ENCODE measurements at places on chromosomes 1 and 21.

- DNase-seq = no peak
Measured at GRCh38 chr1:42680055-42680454, 2.2 kb upstream of the YBX1 start.

DNA sequence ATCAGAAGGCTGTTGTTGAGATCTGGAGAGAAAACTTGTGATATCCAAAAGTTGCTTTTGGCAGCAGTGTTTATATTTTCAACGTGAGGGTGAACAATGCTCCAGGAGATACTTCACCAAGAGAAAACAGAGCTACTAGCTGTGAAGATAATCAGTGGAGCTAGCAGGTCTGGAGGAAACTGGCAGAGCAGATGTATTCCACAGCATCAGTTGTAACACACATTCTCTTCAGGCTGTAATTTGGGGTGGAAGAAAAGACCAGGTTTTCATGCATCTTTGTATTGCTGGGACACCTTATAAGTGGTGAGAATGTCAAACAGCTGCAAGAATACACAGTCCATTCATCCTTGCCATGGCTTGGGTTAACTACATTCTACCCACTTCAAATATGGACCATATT lies 22.0 kb downstream of the AHCYL1 start:
- DNase-seq = no peak

DNA sequence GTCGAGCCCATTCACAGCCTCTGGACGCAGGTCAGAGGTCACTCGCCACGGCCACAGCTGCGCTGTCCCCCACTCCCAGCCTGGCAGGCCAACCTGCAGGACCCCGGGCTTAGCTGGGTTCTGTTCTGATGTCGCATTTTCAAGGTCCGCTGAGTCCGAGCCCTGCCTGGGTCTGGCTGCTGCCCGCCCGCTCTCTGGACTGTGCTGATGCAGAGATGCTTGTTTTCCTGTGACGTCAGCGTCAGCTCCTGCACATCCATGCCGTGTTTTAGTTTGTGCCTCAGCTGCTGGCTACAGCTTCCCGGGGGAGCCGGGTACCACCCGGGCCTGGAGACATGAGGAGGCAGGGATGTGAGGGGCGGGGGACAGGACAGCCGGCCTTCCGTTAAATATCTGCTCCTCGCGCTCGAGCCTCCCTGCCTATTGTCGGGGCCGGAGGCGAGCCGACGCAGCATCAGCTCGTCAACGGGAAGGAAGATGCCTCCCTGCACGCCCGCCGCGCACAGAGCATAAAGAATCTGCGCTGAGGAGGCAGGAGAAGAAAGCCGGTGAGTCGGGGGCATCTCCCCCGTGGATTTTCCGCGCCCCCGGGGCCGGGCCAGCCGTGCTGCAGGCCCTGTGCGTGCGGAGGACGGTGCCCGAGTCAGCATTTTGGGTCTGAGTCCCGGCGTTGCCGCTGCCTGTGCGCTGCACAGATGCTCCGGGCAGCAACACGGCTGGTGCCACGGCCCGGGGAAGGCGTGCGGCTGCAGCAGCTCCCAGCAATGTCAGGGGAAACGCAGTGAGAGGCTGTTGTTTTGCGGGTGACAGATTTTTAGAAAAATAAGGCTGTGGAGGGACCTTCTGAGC lies 23.4 kb downstream of the PRKCZ start:
- no peak for DNase-seq

DNA sequence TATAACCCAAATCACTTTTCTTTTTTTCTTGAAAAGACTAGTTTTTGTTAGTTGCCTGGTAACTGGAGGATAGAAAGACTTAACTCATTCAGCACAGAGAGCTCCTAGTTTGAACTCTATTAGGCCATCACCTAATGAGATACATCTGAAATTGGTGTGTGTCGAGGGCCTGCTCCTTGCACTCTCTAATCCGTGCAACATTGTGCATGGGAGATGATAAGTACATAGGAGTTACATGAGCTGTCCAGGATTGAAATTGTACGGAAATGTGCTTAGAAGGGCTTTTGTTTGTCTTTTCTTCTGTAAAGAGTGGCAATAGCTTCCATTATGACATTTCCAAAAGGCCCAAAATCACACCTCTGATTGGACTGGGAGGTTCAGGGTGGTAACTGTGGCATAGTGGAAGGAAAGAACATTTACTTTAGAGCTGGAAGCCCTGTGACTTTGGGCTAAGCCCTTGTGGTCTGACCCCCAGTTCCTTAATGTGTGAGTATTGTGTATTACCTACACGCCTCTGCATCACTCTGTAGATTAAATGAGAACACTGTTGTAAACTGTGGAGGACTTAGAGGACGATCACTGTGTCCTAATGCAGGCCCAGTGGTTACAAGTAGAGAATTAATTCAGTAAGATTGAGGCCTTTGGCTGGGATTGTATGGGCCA lies 71.2 kb downstream of the FGGY start:
- no peak for DNase-seq

GRCh38 chr1:24278726-24279125 lies 40.4 kb upstream of the GRHL3 start:
- no peak for DNase-seq

DNA sequence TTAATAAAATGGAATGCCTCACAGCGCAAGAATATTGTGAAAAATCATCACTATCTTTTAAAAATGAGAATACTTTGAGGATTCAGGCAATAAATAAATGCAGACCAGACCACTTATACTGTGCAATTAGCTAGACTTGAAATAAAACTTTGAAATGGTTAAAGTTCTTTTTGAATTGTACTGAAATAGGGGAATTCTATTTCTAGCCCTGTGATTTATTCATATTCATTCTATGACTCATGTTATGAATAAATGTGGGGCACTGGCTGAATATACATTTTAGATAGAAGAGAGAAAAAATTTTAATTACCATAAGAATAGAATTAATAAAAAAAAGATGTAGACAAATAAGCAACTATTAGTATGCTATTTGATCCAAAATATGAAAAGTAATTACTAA lies 16.4 kb upstream of the USP25 start:
- DNase-seq = no peak

DNA sequence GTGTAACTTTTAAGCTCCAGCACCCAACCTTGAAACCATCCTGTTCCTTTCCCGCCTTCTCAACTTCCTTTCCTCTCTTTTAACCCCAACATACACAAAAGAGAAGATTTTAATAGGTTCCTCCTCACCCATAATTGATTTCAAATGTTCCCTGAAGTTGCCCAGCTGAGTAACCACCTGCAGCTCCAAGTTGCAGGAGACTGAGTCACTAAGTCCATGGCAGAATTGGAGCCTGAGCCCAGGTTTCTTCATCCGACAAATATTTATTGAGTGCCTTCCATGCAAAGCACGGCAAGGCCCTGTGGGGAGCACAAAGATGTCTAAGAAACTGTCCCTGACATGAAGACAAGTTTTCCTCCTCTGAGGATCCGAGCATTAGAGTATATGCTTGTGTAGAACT lies 97.7 kb downstream of the PAPPA2 start:
- no peak for DNase-seq

GRCh38 chr1:179742717-179743678 lies at the start of gene FAM163A:
FAM163A (plus strand) TSS chr1:179743291; CDS start chr1:179813098, 69,807 bp downstream.
- no peak for DNase-seq

DNA sequence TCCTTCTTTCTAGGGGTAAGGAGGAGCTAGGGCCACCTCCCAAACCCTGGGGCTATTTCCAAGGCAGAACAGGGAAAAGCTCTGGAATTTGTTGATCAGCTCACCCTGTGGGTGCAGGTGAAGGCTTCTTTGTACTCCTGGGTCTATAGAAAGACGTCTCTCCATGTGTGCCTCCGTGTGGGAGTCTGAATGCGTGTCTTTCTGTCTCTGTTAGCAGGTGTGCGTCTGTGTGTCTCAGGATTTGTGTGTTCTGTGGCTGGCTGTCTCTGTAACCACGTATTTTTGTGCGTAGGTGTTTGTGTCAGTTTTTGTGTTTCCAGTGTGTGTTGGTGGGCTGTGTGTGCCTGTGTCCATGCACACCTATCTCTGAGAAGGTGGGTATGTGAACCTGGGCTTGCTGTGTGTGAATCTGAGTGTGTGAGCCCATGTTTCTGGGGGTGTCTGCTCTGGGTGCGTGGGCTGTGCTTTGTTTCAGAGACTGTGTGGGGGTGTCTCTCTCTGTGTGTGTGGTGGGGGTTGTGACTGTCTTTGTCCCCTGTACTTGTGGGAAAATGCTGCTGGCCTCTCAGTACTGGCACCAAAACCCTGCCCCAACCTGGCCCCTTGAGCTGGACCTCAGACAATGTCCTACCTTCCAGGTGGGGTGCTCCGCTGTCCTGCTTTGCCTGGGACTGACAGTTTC lies 12.7 kb upstream of the ETV3L start:
- DNase-seq = no peak

DNA sequence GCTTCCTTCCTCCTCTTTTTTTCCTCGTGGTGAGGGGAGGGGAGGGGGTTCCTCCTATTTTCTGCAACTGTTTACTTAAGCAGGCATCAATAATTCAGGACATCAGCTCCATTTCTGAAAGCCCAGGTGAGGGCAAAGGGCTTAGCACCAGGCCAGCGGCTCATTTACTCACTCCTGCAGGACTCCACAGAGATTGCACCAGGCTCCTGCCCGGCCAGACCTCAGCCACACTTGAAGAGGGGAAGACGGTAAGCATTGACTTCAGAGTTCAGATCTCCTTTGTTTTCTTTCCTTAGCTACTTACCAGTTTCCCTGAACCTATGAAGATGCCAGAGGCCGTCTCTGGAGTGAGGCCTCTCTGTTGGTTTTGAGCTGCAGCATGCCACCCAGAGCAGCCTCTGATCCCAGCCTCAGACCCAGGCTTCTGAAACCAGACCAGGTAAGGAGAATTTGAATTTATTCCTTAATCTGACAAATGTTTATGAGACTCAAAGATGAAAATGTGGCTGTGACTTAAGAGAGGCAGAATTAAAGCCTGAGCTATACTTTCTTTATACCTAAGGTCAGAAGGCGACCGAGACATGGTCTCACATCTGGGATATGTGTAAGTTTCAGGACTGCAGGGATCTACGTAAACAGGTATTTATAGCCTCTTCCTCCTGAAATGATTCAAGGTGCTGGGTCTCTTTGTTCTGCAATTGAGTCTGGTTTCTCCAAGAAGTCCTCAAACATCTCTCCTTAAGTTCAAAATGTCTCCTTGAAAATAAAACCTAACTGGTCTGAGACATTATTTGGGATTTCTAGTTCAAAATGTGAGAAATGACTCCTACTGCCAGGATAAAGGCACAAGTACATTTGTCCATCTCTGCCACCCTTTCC lies 272.5 kb upstream of the RUNX1 start:
- no peak for DNase-seq

DNA sequence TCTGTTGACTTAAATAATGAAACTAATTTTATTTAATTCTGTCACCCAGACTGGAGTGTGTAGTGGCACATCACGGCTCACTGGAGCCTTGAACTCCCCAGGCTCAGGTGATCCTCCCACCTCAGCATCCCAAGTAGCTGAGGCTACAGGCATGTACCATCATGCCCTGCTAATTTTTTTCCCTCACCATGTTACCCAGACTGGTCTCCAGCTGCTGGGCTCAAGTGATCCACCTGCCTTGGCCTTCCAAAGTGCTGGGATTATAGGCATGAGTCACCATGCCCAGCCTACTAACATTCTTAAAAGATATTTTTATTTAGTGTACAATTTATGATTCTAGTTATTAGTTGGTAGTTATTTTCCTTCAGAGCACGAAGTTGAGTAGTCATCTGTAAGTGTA lies 49.5 kb downstream of the NRDC start:
- DNase-seq = no peak

DNA sequence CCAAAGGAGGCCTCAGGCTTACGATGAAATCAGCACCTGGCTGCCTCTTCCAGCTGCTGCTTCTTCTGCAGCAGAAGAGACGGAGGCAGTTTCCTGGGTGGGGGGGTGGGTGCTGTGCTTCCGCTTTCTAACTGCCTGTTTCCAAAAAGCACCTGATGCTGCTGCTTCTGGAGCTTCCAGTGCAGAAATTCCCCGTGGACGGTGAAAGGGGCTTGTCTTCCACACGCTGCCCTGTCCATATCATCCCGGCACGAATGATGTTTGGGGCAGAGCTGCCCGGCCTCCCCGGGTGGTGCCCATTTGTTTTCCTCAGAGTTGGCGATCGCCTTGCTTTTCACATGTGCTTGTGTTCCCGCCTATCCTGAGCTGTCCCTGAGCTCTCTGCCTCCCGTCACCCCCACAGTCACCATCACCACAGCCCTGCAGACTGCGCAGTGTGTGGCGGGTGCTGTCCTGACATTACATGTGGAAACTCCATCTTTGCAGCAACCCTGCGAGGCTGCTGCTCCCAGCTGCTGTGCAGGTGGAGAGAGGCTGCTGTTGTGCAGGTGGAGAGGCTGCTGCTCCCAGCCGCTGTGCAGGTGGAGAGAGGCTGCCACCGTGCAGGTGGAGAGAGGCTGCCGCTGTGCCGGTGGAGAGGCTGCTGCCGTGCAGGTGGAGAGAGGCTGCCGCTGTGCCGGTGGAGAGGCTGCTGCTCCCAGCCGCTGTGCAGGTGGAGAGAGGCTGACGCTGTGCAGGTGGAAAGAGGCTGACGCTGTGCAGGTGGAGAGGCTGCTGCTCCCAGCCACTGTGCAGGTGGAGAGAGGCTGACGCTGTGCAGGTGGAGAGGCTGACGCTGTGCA lies 1.8 kb downstream of the TTLL10 start:
- DNase-seq = no peak

DNA sequence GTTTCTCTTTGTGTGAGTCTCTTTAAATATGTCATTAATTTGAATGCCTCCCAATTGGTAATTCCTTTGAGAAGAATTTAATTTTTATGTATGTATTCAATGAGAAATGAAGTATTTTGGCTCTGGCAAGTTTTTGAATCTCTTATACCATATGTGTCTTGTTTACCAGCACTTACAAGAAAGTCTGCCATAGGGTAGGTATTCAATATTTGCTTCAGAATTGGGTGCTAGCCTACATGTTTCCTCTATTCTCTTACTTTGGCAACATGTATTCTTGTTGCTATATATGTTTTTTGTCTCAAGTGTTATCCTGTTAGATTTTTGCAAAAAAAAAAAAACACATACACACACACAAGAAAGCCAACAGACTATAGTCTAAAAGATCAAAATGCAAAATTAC lies 350.5 kb upstream of the PRMT6 start:
- no peak for DNase-seq

- DNase-seq = no peak
Measured at GRCh38 chr1:37846647-37847339, 12.6 kb downstream of the MTF1 start.

GRCh38 chr1:66271216-66271903 lies 262.6 kb upstream of the SGIP1 start:
- DNase-seq = no peak

DNA sequence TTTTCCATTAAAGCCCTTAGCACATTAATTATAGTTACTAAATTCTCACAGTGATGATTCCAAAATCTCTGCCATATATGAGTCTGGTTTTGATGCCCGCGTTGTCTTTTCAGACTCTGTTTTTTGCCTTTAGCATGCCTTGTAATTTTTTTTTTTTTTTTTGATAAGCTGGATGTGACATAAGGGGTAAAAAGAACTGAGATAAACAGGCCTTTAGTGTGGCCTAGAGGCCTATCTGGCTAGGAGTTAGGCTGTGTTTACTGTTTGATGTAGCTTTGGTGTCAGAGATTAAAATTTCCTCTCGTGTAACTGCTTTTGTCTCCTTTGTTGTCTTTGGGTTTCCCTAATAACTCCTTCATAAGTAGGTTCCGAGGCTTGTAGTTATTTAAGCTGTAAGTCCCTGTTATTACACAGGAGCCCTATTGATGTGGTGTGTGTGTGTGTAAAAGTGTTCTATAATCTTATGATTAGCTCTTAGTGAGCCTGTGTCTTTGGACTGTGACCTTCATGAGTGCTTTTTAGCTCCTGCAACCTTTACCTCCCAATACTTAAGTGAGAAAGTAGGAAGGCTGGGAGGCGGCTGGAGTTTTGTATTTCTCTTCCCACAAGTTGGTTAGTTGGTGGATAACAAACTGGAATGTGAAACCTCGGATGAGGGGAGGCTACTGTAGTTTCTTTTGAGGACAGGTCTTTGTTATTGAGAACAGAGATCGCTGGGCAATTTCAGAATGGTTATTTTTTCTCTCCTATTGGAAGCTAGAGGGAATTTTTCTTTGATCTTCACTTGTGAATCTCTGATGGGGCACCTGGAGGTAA lies 19.3 kb downstream of the HS2ST1 start:
- no peak for DNase-seq

Measured in esophagus squamous epithelium (tissue), 5 donors.